IMR-90 (cell line): ENCODE measurements at places on chromosomes 11 and 22.

- no peak for DNase-seq
Measured at GRCh38 chr11:90556606-90557005, 333.8 kb upstream of the CHORDC1 start.

GRCh38 chr11:107018902-107019493 is 722 bp upstream of the GUCY1A2 start:
- DNase-seq = peak; percentile 61

DNA sequence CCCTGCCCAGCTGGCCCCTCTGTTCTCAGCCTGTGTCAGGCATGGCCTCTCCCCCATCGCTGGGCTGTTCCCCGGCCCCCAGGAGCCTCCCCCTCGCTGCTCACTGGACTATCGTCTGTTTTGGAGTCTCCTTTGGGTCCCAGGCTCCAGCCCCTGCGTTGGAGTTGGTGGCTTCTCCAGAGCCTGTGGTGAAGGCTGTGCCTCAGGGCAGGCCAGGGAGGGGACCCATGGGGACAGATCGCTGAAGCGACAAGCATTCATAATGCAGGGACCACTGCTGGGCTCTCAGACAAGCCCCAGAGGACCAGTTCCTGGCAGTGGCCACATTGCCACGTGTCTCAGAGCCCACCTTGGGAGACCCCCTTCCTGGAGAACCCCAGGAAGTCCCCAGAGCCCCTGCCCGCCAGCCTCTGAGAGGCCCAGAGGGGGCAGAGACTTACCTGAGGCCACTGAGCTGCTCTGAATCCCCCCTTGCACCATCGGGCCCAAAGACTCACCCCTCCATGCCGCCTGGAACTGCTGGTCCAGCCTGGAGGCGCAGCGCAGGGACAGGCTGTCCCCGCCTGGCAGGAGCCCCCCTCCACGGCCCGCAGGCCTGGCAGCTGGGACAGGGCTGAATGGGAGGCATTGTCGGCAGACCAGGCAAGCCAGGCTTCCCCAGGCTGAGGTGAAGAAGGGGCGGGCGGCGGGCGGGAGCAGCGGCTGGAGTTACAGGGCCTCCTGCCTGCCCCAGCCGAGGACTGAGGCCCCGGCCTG is at the start of gene CHADL:
TSS of gene CHADL (minus strand) at position 555 of the 756 bp plus-strand sequence. CDS start at position 505, 50 bp downstream.
- no peak for DNase-seq

GRCh38 chr22:37270928-37271650 is 11.2 kb upstream of the CYTH4 start:
- DNase-seq = peak; percentile 50

- DNase-seq = no peak
Measured at GRCh38 chr11:116665523-116665922, 107.3 kb downstream of the BUD13 start.

GRCh38 chr22:43993072-43993760 is 30.9 kb upstream of the PARVB start:
- peak; percentile 64 for DNase-seq

DNA sequence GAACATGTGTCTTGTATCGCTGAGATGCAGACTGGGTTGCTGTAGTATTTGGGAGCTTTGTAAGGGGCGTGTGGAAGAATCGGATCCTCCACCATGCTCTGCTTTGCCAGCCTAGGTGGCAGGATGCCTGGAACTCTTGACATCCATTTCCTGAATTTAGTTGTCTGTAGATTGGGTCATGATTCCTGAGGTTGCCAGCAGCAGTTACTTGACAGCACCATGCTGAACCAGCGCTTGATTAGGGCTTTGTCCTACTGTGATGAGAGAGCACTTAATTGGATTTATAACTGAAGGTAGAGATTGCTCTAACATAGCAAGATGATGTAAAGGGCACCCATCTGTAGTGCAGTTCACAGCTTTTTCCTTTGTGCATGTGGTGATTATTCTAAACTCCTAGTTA is 75.6 kb upstream of the HORMAD2 start:
- DNase-seq = no peak
